ENCODE measurements at places on chromosomes 7 and 10.
A peak's percentile ranks its signal among the peaks of the same experiment; 100 is the strongest.

DNA sequence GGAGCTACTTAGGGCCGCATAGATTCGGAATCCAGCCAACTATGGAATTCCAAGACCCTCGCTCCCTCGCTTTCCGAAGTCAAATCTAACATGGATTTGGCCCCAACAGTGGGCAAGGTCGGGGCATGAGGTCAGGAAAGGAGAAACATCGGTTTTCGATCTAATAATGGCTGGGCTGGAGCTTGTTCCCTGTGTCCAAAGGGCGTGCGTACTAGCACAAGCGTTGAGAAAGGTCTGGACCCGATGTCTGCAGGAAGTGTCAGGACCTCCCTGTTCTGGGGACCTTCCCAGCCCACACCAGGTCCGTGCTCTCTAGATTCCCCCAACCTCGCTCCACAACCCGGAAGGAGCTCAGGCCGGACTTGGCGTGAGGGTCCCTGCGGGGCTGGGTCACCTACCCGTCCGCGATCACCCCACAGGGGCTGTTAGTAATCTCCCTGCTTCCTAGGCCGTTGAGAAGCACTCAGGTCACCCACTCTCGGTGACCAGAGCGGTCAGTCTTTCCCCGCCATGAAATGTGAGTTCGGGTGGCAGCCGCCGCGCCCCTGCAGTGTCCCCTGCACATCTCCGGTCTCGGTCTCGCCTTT lies 4.8 kb downstream of the FEZF1 start:
- no peak for DNase-seq

GRCh38 chr10:11612021-11613001 lies 861 bp upstream of the USP6NL start:
- no peak for DNase-seq

DNA sequence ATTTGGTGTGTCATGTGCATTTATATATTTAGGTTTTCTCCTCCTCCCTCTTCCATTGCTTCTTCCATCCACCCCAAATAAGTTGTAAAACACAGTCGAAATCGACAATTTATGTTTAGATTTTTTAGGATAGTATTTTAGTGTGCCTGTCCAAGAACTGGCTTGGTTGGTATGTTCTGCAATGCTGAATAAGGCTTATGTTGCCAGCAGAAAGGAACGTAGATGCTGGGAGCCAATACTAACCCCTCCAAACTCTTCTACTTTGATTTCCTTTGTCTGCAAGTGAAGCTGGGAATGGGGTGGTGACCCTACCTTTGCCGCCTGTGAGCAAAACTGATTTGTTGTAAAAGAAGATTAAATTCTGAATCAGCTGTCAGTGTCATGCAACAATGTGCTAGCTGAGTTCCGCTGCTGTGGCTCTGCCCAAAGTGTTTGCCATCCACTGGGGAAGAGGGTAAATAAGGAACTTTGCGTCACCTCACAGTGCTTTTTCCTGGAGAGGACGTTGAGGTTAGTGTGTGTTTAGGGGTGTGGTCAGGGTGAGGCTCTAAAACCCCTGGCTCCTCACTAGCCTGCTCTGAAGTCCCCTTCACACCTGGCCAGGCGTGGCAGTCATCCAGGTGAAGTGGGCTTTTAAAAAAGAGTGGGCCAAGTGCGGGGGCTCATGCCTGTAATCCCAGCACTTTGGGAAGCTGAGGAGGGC lies 44.4 kb downstream of the TACC2 start:
- DNase-seq = no peak

DNA sequence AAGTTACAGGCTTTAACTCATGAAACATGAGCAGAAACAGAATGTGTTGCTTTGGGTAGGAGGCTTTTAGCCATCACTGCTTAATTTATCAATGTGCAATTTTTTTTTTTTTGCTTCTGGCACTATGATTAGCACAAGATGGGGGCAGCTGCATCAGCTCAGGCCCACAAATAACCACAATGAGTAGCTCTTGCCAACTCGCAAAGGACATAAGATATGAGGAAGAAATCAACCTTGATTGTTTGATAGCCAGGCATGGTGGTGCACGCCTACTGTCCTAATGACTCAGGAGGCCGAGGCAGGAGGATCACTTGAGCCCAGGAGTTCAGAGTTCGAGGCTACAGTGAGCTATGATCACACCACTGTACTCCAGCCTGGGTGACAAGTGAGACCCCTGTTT lies 12.3 kb downstream of the NOD1 start:
- DNase-seq = no peak

- peak; percentile 31 for DNase-seq
Observed at GRCh38 chr10:102796407-102797176, 40.6 kb downstream of the CYP17A1 start.

- no peak for DNase-seq
Observed at GRCh38 chr7:155880721-155881120, 68.5 kb upstream of the SHH start.

DNA sequence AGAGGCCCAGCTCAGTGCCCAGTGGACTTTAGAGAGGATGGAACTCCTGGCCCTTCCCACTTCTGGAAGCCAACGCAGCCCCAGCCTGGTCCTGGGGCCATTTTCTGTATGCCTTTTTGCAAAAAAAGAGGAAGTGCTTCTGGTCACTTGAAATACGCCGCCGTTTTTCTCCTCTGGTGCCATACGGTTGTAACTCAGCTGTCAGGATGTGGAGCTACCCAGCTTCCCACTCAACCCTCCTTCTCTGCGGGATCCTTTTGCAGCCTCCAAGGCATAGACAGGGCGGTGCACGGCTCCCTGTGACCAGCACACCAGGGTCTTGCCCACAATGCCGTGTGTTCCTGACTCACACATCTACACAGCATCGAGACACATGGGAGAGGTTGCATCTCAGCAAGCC lies 369.6 kb downstream of the TCERG1L start:
- DNase-seq = no peak

Data from stimulated activated CD8-positive, alpha-beta memory T cell treated with anti-CD3 and anti-CD28 coated beads, Interleukin-15, amount 100 ng/mL, for 1 hour (primary cell).